ENCODE measurements at places on chromosomes 3 and 15.
A peak's percentile ranks its signal among the peaks of the same experiment; 100 is the strongest.

DNA sequence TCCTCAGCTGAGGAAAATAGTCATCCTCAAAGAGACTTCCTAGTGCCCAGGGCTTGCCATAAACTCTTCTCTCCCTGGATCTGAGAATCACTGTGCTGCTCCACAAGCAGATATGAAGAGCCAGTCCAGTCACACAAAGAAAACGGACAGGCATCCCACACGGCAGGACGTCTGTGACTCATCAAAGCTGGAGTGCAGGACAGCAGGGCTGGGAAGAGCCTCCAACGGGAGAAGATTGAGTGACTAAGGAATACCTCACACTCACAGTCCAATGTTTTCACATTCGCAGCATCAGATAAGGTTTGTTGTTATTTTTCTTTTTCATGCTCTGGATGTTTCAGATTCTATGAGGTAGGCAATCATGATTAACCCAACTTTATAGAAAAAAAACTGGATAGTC lies 57.8 kb downstream of the NEK10 start:
- no peak for DNase-seq

DNA sequence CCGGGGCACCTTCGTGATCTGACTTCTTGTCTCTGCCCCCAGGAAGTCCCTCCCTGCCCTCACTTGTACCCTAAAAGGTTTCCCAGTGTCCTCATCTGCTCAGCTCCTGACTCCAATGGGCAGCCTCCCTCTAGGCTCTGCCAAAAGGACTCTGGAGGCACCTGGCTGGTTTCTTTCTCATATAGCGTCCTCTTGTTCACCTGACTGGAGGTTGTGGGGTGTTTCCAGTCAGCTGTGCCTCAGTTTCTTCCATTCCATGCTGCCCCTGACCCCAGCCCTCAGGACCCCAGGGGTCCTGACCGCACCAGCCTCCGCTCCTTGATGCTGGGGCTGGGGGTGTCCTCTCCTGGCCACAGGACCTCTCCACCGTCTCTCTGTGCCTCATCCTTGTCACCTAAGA lies 2.5 kb downstream of the PRR23E start:
- DNase-seq, result no peak

DNA sequence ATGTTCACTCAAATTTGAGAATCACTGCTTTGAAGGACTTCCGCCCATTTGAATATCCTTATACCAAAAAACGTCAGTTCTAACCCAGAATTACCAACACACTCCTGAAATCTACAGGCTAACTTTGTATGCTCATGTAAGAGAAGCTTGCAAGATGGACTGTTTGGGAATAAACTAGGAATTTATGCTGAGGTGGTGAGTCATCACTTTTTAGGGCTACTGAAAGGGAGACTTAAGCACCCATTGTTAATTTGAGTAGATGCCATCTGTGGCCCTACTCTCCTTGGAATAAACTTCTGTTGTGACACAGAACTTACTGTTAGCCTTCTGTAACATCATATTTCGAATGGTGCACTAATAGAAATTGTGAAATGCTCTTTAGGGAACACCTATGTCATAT lies 74.6 kb downstream of the FGF12 start:
- DNase-seq, result no peak

- DNase-seq, result peak; percentile 15
These were observed 31.9 kb downstream of the RAB8B start for GRCh38 chr15:63221346-63221745.

DNA sequence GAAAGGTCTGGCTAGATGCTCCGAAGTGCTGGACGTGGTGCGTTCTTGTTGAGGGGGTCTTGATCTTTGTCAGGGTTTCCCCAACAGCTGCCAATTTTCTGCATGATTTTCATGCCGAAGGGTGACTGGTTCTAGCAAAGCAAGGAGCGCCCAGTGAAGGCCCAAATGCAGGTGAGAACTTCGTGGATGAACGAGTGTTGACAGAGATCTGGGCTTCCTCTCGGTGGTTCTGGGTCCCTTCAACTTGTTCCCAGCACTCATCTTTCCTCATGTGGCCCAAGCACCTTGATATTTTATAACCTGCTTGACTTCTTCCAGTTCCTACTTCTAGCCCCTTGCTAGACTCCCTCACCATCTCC lies 40.8 kb upstream of the TFRC start:
- no peak for DNase-seq

DNA sequence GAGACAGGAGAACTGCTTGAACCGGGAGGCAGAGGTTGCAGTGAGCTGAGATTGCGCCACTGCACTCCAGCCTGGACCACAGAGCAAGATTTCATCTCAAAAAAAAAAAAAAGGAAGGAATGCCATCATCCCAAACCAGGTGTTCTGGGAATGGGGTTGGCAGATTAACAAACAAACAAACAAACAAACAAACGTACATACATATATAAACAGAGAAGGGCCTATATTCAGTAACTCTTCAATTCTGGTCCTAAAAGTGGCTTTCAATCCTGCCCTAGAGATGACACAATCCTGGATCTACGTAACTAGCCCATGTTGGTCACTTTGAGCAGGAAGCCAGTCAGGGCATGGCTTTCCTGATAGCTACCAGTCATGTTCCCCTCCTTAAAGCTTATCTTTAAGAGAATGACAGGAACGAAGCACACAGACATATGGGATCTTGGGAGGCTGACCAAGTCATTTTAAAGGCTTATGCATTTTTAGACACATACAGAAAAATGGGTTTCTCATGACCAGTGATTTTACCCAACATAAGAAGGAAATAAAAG lies 29.9 kb upstream of the RAB11A start:
- no peak for DNase-seq

DNA sequence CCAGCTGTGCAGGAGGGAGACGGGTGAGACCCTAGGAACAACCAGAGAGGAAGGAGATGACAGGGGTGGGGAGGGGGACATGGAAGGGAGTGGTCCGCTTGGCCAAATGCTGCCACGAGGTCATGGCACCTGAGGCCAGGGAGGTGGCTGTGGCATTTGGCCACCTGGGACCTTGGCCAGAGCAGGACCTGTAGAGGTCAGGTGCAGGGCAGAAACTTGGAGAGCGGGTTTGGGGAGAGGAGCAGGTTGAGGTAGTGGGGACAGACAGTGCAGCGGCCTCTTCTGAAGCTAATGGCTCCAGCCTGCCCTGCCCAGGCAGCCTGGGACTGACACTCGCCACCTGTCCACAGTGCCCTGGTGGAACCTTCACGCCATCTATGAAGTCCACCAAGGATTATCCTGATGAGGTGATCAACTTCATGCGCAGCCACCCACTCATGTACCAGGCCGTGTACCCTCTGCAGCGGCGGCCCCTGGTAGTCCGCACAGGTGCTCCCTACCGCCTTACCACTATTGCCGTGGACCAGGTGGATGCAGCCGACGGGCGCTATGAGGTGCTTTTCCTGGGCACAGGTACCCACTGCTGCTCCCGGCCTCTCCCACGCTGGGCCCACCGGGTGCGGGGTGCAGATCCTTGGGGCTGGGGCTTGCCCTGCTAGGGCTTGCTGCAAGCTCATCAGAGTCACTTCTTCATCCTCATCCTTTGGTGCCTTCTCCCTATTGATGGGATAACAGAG lies 7.0 kb upstream of the GNAT1 start:
- DNase-seq, result no peak

DNA sequence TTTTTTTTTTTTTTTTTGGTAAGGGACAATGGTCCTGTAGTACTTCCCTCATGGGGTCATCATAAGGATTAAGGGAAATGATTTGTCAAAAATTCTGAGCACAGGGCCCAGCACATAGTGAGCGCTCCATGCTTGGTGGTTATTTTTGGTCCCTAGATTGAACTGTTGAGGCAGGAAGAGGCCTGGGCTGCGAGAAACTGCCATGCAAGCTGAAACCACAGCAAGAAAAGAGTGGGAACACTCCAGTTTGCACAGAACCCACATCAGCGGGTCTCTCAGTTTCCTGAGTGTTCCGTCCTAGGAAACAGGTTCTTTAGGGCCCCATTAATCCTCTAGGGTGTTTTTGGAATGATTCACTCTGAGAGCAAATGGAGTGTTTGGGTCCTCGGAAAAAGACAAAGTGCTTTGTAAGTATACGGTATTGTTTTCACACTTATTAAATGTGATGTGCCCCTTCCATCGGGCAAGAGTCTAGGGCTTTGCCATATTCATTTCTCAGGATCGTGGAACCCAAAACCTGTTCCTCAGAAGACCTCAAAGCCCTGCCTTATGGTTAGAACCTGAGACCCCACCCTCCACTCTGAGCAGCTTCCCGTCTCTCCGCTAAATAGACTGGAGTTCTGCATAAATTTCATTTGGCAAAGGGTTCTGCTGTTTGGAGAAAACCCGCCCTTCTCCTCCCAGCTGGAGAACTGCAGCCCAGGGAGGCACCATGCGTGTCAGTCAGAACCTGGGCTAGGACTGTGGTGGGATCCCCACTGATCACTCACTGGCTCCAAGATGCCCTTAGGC lies 60.4 kb downstream of the SPSB4 start:
- no peak for DNase-seq
